ENCODE measurements at places on chromosomes 7 and 10.

DNA sequence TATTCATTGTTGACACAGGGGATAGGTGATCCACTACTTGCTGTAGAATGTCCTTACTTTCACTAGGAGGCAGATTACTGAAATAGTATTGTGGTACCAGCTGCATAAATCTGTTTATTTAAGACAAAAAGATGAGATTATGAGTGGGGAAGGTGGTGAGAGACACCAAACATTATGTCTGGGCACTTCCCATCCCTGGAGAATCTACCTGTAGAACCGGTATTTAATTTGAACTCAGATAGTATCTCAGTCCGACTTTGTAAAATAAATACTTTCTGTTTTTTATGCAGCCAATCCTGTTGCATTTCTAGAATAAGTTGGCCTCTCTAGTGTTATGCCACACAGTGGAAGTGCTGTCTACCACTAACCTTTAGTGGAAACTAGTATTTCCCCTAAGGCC lies 13.4 kb downstream of the BCCIP start:
- no peak for DNase-seq

GRCh38 chr10:100996678-100997359 lies 2.8 kb upstream of the LZTS2 start:
- peak; percentile 86 for DNase-seq

GRCh38 chr10:59212301-59212798 lies 35.9 kb downstream of the PHYHIPL start:
- no peak for DNase-seq

- DNase-seq = no peak
These were observed 8.6 kb downstream of the RAPGEF5 start for GRCh38 chr7:22348379-22348778.

Data from iPS-NIHi11 (cell line).